ENCODE measurements at places on chromosomes 1 and 21. TPM values are rescaled to one million over a fixed set of nuclear protein-coding genes. Genes with fewer than 3 reads are reported as not detected.

TNNT2 gene
- 0.92 TPM for total RNA-seq

ETV3L gene
- 0.21 TPM for total RNA-seq

ADGRL2 gene
- 58.7 TPM for total RNA-seq

CFHR2 gene
- total RNA-seq: not detected

TTC24 gene
- total RNA-seq: not detected

IQCC gene
- 4.7 TPM for total RNA-seq

SLC30A10 gene
- total RNA-seq: 0.20 TPM

CHRM3 gene
- 5.5 TPM for total RNA-seq

UBXN10 gene
- total RNA-seq: 2.6 TPM

AQP10 gene
- not detected for total RNA-seq

CFHR4 gene
- not detected for total RNA-seq

Data from endodermal cell (in vitro differentiated cells).